ENCODE measurements at places on chromosomes 5 and 9.

- DNase-seq, result no peak
Observed at GRCh38 chr5:143717400-143717799, 94.6 kb upstream of the HMHB1 start.

- DNase-seq, result no peak
Observed at GRCh38 chr9:3478549-3478953, 47.2 kb downstream of the RFX3 start.

DNA sequence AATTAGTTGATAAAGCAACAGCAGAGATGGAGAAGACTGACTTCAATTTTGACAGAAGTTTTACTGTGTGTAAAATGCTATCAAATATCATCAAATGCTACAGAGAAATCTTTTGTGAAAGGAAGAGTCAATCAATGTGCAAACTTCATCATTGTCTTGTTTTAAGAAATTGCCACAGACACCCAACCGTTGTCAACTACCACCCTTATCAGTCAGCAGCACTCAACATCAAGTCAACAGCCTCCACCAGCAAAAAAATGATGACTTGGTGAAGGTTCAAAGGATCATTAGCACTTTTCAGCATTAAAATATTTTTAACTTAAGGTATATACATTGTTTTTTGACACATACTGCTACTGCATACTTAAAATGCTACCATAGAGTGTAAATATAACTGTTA, 888.8 kb downstream of the CDH18 start:
- no peak for DNase-seq

DNA sequence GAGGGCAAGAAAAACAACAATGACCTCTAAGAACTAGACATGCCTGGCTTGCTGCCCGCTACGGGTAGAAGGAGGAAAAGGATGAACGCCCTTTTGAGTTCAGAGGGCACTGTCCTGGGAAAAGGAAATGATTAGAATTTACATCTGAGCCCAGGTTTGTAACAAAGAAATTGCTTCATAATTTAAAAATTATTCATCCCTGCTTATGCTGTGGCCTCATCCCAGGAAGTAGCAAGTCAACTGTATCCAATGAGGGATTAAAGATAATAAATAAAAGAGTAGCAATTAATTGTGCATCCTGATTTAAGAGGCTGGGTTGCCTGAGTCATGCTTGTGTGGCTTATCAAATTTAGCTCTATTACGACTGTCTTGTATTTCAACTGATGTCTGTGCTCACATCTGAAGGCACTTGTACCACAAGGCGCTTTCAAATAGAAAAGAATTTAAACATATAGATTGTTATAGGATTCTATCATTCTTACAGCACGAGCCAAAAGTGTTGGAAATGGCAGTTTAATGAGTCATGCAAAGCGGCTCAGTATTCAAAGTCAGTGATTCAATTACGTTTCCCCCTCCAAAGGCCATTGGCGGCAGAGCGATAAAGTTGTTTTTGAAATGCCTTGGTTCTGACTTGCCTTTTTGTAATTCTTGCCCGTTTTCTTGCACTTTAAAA, 40.0 kb upstream of the DMRT1 start:
- no peak for DNase-seq

GRCh38 chr5:66769839-66770617, 173.8 kb downstream of the MAST4 start:
- DNase-seq, result no peak

DNA sequence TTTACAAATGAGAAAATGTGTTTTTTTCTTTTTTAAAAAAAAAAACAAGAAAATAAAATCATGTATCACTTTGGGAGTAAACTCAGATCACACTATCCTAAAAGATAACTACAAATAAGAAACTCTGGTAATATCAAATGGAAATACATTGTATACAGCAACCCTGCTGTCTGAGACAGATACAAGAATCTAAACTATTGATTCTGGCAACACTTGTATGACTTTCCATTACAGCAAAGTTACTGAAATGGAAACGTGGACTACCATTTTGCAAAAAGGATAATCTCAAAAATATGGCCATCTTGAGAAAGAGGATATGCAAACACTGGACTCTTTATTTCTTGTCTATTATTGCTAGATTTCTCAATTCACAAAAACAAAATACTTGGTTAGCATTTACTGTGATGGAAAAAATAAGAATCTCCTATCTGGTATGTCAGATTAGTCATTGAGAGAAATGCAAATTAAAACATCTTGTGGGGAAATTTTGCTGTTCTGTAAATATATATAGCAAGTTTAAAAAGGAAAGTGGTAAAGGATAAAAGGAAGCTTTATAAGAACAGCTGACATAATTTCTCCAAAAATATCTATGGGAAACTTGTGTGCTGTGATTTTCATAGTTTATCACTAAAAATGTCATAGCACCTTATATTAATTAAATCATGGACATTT, 112.9 kb upstream of the FER start:
- DNase-seq, result no peak

DNA sequence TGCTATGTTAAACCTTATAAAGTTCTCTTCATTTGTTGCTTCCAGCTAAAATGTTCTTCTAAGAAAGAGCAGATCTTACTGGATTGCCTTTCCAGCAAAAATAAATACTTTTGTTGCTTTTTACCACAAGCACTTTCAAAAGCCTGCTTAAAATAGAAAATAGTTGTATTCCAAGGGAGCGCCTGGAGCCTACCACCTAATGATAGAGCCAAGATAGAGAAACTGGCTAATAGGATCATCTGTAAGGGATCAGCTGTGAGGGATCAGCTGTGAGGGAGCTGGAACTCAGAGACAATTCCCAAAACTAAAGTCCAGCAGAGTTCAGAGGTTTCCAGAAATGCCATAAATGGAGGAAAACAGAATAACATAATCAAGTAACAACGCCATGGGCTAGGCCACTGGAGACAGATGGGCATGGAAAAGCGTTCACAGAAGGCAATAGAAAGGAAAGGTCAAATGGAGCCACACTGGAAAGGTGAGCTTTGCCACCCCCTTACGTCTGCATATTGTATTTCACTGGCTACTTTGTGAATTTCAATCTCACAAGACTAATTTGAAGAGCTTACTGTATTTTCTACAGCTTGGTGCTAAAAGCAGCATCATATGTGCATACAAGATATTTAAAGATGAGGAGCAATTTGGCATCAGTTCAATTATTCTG, 140.6 kb upstream of the TLE4 start:
- DNase-seq, result no peak

- no peak for DNase-seq
Observed at GRCh38 chr5:176762489-176762888, 47.9 kb upstream of the UNC5A start.

GRCh38 chr5:57666582-57666981, 184.0 kb upstream of the ACTBL2 start:
- no peak for DNase-seq

- DNase-seq, result no peak
Observed at GRCh38 chr9:36193023-36193422, 2.3 kb downstream of the CLTA start.

DNA sequence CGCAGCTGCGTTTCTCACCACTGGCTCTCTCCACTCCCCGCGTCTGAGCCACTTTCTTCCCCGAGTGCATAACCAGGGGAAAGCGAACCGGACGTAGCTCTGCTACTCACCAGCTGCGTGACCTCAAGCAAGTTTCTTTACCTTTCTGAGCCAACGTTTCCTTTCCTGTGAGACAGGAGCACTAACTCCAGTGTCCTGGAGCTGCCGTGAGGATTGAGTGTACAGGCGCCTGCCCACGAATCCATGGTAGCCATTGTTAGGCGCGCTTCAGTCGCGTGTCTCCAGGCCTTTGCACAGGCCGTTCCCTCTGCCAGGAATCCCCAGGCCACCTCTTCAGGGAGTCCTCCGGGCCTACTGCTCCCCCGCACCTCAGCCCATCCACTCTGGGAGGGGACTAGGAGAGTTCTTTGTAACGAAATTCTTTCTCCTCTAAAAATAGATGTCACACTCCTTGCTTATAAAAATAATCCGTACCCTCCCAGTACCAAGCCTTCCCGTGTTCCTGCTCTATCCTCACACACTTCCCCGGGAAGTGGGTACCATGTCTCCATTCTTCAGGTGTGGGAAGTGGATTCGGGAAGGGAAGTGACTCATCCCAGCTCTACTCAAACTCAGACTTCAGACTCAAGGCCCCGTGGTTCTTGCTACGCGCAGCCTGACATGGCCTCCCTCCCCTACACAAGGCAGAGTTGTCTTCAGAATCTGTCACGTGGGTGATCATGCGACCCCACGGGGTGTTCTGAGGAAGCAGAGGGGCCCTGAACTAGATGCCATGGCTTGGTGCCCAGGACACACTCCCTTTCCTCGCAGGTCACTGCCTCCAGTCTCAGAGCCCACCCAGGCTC, 16.1 kb upstream of the CRB2 start:
- no peak for DNase-seq

GRCh38 chr5:963673-964531, 44.7 kb upstream of the NKD2 start:
- DNase-seq, result peak; percentile 67

- no peak for DNase-seq
Observed at GRCh38 chr5:108398964-108399363, 17.1 kb upstream of the FBXL17 start.

- DNase-seq, result no peak
Observed at GRCh38 chr5:133859073-133859472, 109.4 kb downstream of the C5orf15 start.

- DNase-seq, result no peak
Observed at GRCh38 chr9:124017929-124018729, 6.6 kb downstream of the LHX2 start.

DNA sequence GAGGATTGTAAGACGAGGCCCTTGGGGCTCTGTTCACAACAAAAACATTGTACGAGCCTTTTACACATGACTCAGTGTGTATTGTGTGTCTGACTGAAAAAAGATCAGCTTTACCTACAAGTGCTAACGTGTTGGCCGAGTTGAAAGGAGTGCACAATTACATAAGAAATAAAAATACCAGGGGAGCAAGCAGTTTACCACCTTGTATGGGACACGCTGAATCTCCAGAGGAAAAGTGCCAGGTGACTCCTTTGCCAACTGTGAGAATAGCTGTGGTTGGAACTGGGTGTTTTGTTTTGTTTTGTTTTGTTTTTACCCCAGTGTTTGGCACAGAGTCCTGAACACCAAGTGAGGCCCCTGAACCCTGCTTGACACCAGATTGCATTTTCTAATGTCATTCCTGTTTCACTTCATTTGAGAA, 32.8 kb upstream of the ZSWIM6 start:
- no peak for DNase-seq

DNA sequence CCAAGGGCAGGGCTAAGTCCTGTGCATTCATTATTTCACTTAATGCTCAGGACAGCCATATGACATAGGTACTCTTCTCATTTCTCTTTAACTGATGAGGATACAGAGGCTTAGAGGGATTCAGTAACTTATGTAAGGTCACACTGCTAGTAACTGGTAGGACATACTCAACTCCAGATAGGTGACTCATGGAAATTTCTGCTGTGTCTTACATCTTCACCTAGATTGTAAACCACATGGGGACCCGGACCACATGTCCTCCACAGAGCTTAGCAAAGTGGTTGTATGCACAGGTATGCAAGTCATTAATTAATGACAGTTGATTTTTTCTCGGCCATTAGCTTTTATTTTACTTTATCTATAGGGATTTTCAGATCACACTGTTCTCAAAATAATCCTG, 29.3 kb downstream of the SLC1A1 start:
- DNase-seq, result no peak

DNA sequence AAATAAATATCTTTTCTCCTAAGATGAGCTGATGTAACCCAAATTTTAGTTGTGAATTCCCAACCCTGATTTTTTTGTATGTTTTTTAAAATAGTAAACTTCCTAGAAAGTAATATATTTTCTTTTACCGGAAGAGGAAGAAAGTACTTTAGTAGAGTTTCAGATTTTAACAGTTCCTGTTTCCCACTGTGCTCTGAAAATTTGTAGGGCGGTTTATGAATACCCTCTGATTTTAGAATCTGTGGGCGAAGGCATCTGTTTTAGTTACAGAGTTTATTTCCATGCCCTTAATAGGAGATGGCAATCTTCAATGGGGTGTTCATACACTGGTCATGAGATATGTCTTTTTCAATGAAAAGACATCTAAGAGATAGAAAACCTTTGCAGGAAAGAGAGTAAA, 3.7 kb upstream of the HOMER1 start:
- DNase-seq, result no peak

GRCh38 chr9:21104787-21105186, 27.0 kb upstream of the IFNB1 start:
- no peak for DNase-seq

DNA sequence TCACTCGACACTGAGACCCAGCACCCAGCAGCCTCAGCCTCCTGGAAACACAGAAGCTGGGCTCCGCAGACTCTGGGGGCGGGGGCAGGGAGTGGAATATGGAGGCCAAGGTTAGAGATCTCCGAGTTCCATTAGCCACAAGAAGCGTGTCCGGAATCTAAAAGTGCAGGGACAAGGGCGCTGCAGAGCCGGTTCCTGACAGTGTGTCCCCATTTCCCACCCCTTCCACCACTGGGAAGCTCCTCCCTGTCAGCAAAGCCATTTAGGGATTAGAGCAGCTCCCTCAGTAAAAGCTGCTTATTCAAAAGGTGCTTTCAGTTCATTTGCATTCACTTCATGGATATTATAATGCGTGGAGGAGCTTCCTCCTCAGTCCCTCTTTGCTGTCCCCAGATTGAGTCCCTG, 74.1 kb upstream of the HSPA9 start:
- DNase-seq, result no peak

DNA sequence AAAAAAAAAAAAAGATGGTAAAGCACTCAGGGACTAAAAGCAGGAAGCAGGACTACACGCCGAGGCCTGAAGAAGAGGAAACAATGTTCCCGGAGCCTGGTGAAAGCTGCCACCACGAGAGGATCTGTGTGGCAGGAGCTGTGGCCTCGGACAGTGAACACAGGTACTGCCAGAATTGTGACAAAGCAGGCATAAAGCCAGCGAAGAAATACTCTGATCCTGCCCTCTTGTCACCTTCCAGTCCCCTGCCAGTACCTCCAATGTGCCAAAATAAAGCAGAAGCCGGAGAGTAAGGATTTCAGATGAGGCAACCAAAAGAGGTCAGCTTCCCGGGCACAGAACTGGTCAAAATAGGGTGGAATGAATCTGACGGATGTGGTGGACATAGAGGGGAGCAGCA, 211.5 kb upstream of the TARS1 start:
- DNase-seq, result no peak

DNA sequence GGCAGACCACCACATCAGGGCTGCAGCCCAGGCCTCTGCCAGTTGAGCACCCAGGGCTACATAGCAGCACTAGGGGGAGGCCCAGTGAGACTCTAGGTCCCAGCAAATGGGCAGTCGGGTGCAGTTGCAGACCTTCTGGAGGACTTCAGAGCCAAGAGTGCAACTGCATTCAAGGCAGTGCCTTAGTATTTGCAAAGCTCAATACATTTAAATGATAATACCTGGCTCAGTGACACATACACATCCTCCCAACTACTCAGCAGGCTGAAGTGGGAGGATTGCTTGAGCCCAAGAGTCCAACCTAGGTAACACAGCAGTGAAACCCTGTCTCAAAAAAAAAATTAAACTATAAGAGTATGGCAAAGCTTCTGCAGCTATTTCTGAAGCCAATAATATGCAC, 38.6 kb upstream of the TMOD1 start:
- no peak for DNase-seq

GRCh38 chr9:21452681-21453080, 12.4 kb downstream of the IFNA1 start:
- DNase-seq, result no peak

Data from right renal pelvis (tissue), 4 donors.